ENCODE measurements at places on chromosomes 4 and X.

- DNase-seq, result no peak
Measured at GRCh38 chr4:56129431-56129861, 180.7 kb downstream of the CEP135 start.

- DNase-seq, result no peak
Measured at GRCh38 chr4:8258552-8259212, 10.9 kb upstream of the HTRA3 start.

GRCh38 chrX:53379008-53379710 lies 43.3 kb downstream of the SMC1A start:
- no peak for DNase-seq

- DNase-seq, result no peak
Measured at GRCh38 chrX:15299941-15300851, 15.2 kb downstream of the ASB11 start.

DNA sequence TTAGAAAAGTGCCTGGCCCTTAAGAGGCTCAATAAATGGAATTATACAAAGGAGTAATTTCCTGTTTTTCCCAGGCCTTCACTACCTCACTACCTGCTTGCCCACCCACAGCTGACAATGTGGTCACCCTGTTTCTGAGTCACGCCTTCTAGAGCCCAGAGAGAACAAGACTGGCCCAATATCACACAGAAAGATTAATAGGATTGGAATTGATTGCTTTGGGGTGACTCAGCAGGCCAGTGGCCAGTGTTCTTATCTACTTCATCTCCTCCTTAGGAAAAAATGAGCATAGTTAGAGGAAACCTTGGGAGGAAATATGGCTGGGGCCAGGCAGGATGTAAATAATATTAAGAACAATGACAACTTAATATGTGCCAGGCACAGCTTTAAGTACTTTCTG lies 4.5 kb upstream of the FGF16 start:
- DNase-seq, result no peak

All from activated CD4-positive, alpha-beta T cell treated with anti-CD3 and anti-CD28 coated beads, Interleukin-2, amount 50 U/mL, for 4 hours (primary cell).